Activated CD4-positive, alpha-beta T cell treated with anti-CD3 and anti-CD28 coated beads, Interleukin-10, Interleukin-2, amounts not matched to agents 100 ng/mL and 50 ng/mL, durations not matched to agents 16 hours and 8 hours (primary cell): ENCODE measurements at places on chromosomes 11 and 22.

DNA sequence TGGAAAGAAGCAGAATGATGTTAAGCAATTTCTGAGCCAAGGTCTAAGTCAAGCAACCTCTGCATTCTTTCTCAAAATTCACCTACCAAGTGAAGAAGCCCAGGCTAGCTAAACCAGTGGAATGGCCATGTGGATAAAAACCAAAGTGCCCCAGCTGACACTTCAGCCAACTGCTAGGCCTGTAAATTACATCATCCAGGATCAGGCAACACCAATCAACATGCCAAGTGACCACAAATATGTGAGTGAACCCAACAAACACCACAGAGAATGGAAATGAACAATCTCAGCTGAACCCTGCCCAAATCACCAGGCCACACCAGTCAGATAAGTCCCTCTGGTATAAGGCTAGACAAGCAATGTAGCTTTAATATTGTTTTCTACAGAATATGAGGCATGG, 25.1 kb upstream of the FJX1 start:
- DNase-seq = no peak

- no peak for DNase-seq
These were observed 10.6 kb downstream of the TEAD1 start for GRCh38 chr11:12684816-12685215.

GRCh38 chr22:37923927-37924326, 17.8 kb downstream of the MICALL1 start:
- no peak for DNase-seq

GRCh38 chr11:40689823-40690222, 769.6 kb downstream of the LRRC4C start:
- no peak for DNase-seq

- DNase-seq = peak; percentile 33
These were observed 29.2 kb downstream of the SC5D start for GRCh38 chr11:121321614-121322243.

DNA sequence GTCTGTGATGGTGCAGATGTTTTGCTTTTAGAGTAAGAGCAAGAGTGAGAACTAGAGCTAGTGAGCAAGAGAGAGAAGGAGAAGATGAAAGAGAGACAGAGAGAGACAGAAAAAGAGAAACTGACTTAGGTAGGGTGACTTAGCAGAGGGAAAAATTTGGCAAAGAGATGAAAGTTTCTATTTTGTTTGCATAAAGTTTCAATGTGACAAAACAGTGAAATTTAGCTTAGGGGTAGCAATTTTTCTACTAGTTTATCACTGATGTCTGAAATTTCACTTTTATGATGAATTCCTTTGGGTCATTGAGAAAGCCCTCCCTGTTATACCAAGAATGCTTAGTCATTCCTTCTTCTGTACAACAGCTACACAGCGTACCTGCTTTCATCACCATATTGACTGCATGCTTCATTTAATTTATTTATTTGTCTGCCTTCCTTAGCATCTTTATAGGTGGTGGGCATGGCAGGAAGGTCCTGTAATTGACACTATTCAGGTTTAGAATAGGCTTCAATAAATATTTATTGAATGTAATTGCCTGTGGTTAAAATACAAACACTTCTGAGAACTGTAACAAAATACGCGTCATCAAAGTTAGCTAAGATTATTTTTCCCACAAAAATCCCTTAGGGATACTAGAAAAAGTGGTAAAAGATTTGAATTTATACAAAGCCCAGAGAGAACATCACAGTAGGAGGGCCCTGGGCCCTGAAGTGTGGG, 19.9 kb upstream of the CTSC start:
- DNase-seq = peak; percentile 86

GRCh38 chr22:28981818-28982499, 79.7 kb downstream of the C22orf31 start:
- no peak for DNase-seq

DNA sequence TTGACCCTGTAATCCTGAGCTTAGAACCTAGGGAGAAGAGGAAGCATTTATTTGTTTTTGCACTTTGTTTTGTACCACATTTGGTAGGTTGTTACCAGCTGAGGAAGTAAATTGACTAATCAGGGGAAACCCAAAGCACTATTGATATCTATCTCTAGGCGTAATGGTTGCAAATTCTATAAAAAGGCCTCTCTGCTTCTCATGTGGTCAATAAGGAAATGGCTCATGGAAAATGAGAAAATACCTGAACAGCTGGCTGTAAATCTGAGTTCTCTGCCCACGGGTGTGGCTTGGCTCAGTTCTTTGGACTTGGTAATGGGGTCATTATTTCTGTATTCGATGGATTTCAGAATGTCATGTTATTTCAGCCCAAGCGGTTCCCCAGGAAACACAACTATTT, 42.4 kb downstream of the BARX2 start:
- peak; percentile 60 for DNase-seq

DNA sequence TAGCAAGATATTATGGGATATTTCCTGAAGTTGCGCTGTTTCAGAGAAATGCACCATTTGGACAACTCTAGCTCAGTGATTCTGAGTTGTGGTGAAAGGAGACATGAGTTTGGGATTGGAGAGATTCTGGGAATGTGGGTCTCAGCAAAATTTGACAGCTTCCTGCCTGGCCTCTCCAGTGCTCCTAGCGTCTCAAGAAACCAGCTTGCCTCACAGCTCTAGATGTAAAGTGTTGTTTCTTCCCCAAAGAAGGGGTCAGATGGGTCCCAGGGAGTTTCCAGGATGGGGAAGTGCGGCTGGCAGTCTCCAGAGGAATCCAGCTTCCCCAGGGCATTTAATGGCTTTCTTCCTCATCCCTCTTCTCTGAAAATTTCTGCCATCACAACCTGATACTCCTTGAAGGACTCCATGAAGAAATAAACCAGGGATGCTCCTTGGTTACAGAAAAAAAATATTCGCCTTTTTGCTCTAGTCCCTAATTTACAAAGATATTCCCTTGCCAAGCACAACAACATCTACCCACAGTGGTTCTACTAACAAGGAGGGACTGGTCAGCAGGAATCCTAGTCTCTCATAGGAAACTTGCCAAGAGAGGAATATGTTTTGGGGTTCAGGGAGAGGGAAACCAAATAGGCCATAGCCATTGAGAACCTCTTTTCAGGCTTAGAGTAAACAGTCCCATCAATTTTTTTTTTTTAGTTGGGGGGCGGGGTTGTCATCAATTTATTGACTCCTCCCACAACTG, 185.4 kb upstream of the E2F8 start:
- DNase-seq = no peak

DNA sequence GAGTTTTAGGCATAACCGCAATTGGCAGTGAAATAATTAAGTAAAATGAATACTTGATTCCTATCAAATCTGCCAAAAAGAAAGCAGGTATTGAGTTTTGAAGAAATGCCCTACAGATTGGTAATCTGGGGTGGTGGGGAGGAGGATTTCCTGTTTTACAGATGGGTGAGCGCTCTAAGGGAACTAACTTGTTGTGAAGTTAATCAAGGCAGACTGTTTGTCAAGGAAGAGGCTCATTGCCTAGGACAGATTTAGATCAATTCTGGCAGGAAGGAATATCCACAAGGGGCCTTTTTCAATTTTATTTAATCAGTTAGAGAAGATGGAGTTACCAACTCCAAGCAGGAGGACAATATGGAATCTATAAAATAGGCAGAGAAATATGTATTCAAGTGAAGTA, 271.5 kb upstream of the CCDC90B start:
- no peak for DNase-seq

DNA sequence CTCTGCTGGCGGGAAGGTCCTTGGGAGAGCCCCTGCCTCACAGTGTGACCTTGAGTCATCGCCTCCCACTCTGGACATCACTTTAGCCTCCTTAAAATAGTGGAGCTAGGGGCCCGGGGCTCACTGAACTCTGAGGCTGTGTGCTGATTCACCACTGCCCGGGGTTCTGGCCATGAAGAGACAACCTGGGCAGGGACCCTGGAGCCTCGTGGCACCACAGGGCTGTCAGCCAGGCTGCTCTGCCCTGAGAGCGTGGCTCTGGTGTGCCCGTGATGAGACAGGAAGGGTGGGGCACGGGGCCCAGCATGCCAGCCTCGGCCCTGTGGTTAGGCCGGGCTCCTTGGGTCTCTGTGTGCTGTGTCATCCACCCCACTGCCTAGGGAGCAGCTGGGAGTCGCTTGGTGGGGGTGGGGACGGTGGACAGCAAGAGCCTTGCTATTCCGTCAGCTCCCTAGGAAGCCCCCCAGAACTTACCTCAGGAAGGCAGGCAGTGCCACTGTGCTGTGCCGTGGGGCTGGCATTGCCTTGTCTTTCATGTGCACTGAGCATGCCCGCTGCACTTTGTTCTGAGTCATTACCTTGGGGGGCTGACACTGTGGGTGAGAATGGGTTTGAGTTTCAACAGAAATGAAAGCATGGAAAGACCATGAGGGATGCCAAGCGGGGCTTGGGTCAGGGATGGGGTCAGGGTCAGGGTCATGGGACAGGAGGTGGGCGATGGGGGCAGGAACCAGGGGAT, 31.7 kb downstream of the TPCN2 start:
- DNase-seq = peak; percentile 46

DNA sequence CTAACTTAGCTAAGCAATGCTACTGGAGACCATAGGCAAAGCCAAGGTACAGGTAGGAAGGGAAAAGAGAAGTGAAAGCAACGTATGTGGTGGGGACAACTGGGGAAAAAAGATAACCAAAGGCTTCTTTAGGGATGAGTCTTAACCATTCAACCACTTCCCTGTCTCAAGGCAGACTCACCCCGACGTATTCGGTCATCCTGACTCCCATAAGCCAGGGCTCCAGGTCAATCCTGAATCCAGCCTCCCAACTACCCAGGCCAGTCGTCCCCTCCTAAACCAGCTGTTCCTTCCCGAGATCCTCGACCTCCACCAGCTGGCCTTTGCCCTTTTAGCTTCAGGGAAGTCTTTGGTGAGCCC, 330 bp downstream of the ACP2 start:
- no peak for DNase-seq

DNA sequence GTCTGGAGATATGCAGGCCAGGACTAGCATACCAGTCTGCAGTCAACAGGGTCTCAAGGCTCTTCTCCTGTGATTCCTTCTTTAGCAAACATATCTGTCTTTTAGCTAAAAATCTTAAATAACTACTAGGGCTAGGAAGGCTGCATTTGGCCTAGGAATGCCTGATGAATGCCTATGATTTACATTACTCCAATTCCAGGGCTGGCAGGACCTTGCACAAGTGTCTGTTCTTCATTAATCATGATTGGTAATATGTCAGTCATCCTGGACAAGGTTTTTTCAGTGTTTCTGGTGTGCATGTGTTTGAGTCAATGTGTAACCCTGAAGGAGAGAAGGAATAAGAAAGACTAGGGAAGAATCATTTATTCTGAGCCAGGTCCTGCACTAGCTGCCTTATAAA, 280.5 kb upstream of the NARS2 start:
- DNase-seq = no peak

GRCh38 chr11:75160220-75160757, 9.4 kb downstream of the SLCO2B1 start:
- no peak for DNase-seq

- DNase-seq = peak; percentile 77
These were observed 19.1 kb downstream of the TNRC6B start for GRCh38 chr22:40196628-40197360.

- DNase-seq = no peak
These were observed 102.7 kb downstream of the LARGE1 start for GRCh38 chr22:33817512-33818127.

DNA sequence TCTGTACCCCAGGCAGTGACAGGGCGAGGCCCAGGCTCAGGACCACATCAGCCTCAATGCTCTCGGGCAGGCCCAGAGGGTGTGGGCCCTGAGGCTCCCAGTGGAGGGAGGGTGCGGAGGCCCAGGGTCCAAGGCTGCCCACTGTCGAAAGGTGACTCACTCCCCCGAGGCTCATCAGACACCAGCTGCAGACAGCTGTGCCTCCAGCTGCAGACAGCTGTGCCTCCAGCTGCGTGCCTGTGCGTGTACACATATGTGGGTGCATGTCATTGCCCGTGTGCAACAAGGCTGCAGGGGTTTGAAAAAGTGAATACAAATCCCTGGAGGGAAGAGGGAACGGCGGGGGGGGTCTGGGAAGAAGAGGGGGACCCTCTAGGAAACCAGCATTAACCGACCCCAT, 134.3 kb downstream of the BRD1 start:
- DNase-seq = no peak

DNA sequence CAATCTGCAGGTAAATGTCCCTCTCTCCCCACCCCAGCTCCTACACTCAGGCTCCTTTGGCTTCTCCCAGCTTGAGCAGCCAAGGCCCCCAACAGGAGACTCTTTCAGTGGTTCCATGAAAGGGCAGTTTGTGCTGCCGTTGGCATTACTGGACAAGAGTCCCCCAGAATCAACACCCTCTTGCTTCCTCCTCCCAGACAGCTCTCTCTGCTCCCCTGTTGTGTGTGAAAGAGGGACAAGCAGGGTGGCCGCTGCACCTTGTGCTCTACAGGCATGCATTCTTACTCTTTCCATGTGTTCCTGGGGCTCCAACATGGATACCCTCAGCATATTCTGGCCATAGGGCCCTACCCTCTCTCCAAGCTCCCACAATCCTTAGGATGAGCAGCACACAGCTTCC, 48.7 kb downstream of the P4HA3 start:
- DNase-seq = no peak

DNA sequence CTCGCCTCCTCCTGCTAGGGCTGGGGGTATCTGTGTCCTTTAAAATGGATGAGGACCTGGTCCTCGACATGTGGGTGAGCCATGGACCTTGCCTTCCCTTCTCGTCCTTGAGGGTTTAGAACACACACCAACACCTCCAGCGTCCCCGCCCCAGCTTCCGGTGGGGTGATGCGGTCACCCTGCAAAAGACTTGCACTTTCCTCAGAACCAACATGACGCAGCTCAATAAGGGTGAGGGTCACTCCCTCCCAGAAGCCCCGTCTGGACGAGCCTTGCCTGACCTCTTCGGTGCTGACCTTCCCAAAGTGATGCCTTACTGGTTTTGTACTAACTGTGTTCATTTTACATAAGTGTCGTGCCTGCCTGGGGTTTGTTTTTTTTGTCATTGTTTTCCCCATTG, 41.0 kb downstream of the DBX1 start:
- no peak for DNase-seq

DNA sequence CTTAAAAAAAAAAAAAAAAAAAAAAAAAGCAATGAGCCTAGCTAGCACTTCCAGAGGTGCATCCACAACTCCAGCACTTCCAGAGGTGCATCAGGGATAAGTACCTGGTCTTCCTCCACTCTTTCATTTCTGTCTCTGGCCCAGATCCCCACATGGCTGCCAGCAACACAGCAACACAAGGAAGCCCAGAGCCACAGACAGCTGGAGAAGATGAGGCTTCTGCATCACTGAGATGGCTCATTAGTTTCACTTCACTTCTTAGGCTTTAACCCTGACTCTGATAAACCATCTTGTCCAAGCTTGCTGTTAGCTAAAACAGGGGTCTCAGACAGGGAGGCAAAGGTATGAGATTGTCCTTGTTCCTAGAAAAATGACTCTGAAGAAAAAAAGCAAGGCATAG, 35.6 kb downstream of the PC start:
- no peak for DNase-seq

DNA sequence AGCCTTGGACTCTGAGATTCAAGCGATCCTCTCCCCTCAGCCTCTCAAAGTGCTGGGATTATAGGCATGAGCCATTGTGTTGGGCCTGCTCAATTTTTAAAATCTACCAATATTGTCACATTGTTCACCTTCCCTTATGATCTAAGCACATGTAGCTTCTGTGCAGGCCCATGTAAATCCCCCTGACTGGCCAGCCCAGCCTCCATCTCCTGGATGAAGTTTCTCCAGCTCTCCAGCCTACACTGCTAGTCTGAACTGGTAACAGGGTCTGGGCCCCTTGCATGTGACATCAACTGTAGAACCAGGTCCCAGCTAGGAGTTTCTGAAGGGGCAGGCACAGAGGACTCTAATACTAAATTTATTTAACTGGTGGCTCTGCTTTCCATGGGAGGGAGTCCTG, 32.8 kb upstream of the YPEL1 start:
- DNase-seq = no peak

GRCh38 chr22:41181349-41182241, 23.5 kb upstream of the L3MBTL2 start:
- no peak for DNase-seq
